Activated CD4-positive, alpha-beta memory T cell treated with anti-CD3 and anti-CD28 coated beads, Interleukin-2, amount 10 ng/mL, durations not matched to agents 7 days and 5 days (primary cell): ENCODE measurements at places on chromosomes 16 and 17.

DNA sequence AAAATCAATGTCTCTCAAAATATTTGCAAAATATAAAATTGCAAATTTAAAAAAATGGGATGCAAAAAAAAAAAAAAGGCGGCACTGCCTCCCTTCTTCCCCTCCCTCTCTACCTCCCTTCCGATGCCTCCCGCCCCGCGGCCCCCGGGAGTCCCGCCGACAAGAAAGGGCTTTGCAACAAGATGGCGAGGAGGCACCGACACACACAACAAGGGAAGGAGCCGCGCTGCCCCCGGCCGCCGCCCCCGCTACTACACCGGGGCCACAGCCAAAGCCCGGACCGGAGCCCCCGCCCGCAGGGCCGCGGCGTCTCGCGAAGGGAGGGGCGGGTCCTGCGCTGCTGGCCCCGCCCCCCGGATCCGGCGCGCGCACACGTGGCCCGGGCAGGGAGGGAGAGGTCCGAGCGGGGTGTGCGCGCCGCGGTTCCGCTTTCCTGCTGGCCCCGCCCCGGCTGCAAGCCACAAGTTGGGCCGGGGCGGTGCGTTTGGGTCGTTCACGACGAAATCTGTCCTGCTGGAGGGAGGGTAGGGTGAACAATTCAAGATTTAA is at the start of gene MNT:
MNT (minus strand) TSS at position 184 of the 549 bp plus-strand sequence. CDS start 348 bp downstream, outside the sequence.
- peak; percentile 94 for DNase-seq

DNA sequence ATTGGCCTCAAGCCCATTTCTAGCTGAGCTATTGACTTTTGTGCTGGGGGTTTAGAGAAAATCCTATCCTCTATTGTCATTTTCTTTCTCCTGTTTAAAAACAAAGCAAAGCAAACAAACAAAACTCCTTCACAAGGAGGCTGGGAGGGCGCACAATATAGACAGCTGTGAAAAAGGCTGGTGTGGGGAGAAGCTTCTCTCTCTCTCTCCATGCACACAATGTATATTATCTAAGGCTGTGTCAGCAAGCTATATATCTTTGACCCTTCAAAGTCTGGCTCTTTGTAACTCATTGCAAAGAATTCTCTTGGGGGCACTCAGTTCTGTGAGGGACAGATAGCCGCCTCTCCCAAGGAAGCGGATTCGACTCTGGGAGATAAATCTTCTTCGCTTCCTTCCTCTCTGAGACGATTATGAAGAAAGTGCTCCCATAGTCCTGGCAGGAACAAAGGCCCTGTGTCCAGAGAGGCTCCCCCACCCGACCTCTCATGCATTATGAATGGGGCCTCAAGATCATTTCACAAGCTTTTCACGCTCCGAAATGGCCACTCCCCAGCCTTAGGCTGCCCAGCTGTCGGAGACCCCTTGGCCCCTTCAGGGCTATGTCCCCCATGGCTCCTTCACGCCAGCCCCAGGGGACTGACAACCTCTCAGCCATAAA is 33.2 kb upstream of the MEAK7 start:
- DNase-seq = no peak

DNA sequence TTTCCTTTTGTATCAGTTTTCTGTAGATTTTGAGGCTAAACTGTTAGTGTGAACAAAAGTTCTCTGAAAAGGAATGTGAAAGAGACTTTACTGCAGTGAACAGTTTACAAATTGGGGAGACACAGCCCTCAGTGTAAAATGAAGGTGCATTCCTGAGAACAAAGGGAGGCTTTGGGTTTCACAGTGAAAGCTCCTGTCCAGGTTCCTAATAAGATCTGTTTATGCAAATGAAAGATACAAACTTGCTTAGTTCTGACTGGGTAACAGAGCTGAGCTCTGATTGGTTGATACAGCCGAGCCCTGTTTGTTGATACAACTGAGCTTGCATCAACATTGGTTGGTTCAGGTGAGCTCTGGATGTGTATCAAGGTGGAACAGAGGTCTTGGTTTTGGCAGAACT is 8.3 kb upstream of the CDRT15 start:
- DNase-seq = no peak

GRCh38 chr17:15475631-15476354 is 8.4 kb upstream of the CDRT4 start:
- no peak for DNase-seq

DNA sequence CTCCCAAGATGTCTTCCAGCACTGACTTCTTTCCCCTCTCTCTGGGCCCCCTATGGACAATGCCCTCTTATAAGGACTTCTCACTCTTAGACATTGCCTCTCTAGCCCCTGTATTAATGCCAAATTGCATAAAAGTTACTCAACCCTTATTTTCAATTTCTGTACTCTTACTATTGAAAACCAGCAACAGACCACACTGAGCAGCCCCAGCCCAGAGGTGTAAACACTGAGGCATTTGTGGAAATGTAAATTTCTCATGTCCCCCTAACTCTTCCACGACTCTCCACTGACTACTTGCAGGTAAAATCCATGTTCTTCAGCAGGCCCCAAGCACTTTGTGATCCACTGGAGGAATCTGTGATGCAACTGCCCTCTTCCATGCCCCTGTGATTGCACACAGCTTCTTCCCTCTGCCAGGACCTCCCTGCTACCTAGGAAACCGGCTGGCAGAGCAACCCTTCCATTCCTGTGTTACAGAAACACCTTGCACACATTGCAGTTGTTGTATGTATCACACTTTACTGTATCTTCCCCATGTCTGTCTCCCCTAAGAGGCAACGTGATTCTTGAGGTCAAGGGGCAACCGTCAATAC is 4.4 kb downstream of the N4BP1 start:
- DNase-seq = no peak

DNA sequence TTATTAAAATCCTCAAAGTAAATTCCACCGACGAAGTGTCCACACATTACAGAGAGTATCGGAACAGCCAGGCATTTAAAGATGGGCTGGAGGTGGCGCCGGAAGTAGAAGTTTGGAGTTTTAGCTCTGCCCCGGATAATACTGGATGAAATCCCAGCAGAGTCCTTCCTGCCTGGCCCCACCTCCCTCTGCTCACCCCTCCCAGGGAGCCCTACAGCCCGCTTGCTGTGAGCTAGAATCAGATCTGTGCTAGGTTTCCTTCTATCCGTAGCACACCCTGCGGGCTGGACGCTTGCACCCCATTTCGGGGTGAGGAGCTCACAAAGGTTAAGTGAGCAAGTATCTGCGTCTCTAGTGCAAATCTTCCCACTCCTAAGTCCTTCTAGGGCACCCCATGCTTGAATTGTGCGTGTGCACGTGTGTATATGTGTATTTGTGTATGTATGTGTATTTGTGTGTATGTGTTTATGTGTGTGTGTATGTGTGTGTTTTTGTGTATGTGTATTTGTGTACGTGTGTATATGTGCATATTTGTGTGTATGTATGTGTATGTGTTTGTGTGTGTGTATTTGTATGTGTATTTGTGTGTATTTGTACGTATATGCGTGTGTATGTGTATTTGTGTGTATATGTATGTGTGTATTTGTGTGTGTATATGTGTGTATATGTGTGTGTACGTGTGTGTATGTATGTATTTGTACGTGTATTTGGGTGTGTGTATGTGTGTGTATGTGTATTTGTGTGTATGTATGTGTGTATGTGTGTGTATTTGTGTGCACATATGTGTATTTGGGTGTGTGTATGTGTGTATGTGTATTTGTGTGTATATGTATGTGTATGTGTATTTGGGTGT is 61.4 kb downstream of the HAPSTR1 start:
- no peak for DNase-seq

DNA sequence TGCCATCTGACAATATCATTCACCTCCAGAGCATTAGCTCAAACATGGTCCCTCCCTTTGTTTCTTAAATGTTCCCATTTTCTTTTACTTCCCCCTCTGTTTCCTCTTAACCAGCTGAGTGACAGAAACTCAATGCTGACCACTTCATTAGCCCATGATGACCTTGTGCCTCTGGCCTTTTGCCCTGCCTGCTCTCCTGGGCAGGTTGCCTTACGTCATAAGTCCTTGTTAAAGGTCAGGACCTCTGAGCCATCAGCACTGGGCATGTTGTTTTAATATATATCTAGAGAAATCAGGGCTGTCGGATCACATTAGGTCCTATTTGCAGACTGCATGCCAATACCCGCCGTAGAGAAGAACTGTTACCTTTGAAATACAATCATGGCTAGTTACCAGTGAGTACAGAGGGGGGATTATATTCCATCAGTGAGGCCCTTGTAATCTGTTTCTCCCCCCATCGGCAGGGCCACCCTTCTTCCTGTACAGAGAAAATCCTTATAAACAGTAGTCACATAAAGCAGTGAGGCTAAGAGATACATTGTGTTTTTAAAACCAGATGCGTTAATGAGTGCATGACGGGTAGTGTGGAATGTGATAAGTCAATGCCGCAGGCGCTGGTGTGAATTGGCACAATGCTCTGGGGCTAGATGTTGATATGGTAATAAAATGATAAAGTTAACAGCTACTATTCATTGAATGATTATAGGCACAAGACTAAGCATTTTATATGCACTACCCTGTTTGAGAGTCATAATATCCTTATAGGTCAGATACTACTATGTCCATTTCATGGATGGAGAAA is 94.3 kb upstream of the ZFHX3 start:
- DNase-seq = no peak

- no peak for DNase-seq
Measured at GRCh38 chr17:72270273-72270924, 149.6 kb downstream of the SOX9 start.

GRCh38 chr16:88341551-88342290 is 41.0 kb upstream of the ZNF469 start:
- no peak for DNase-seq

- no peak for DNase-seq
Measured at GRCh38 chr17:34730816-34731215, 151.4 kb downstream of the TMEM132E start.

DNA sequence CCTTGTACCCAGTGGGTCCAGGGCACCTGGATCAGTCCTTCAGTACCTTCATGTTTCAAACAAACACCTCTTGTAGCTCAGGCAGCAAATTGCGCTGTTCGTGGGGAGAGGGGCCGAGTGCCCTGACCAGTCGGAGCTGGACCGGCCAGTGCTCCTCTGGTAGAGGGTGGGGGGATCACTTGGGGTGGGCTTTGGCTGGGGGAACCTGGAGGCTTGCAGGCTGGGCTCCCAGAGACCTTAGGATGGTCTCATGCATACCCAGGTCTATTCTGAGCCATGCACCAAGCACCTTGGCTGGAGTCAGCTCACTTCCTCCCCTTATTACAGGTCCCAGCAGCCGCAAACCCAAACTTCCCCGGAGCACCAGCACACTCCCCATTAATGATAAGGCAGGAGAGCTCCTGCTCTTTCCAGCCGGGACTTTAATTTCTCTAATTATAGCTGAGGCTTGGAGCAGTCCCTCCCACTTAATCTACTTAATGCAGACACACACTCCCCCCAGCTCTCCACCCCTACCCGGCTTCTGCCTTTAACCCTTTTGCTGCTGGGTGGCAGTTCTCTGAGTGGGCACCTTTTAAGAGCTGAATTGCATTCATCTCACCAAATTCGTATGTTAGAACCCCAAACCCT is 26.3 kb upstream of the MGAT5B start:
- no peak for DNase-seq

- no peak for DNase-seq
Measured at GRCh38 chr16:59484833-59485516, 750.9 kb upstream of the GOT2 start.

DNA sequence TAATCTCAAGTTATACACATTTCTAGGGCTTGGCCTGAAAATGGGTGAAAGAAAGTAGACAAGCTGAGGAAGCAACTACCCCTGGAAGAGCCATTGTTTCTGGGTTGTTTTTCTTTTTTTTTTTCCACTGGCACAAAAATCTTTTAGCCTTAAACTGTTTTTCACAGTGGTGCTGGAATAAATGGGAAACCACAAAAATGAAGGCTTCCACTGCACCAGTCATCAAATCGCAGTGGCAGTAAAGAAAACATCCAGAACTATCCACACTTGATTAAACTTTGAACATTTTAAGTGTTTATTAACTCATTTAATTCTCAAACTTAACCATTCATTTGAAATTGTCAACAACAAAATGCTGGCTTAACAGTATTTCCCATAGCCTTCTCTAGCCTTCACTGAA is 14.3 kb downstream of the CMTM4 start:
- no peak for DNase-seq

DNA sequence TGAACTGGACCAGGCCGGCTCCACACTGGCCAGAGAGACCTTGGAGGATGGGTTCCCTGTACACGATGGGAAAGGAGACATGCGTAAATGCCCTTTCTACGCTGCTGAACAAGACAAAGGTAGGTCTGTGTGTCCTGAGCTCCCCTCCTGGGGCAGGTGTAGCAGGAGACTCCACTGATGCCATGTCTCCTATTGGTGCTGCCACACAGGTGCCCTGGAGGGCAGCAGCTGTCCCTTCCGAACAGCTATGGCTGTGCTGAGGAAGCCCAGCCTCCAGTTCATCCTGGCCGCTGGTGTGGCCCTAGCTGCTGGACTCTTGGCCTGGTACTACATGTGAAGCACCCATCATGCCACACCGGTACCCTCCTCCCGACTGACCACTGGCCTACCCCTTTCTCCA is 29.2 kb downstream of the CDIP1 start:
- DNase-seq = no peak

GRCh38 chr16:87895641-87896141 is 26.4 kb upstream of the SLC7A5 start:
- peak; percentile 93 for DNase-seq

- no peak for DNase-seq
Measured at GRCh38 chr16:3769942-3770341, 52.6 kb upstream of the TRAP1 start.

GRCh38 chr17:28326114-28326513 is 7.1 kb downstream of the TMEM97 start:
- no peak for DNase-seq

DNA sequence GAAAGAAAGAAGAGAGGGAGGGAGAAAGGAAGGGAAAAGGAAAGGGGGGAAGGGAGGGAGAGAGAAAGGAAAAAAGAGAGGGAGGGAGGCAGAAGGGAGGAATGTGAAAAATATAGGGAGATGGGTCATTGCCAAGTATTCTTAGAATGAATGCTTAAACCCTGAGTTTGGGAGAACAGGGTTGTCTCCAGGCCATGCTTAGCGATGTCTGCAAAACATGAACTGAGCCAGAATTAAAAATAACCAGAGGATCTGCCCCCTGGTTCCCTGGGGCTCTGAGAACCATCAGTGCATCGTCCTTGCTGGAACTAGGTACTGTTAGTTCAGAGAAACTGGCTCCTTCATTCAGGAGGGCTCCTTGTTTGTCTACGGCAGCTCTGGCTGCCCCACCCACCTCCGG is 170.4 kb downstream of the IRX5 start:
- no peak for DNase-seq

DNA sequence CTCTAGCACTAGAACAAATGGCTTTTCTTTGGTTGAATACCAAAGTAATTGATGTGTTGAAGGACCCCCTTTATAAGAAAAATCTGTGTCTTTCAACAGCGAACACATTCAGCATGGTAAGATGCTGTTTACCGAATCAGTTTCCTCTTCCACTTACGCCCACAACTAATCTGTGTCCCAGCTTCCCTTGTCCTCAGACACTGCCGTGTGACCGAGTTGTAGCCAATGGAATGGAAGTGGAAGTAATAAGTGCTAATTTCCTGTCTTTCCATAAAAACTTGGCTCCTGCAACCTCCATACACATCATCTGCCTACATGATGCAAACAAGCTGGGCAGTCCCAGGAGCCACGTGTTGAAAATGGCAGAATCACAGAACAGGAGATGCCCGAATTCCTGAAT is 10.4 kb downstream of the CDIPT start:
- DNase-seq = no peak

- no peak for DNase-seq
Measured at GRCh38 chr16:85507342-85507741, 105.8 kb upstream of the GSE1 start.
